ENCODE measurements at places on chromosomes 16 and 17.

DNA sequence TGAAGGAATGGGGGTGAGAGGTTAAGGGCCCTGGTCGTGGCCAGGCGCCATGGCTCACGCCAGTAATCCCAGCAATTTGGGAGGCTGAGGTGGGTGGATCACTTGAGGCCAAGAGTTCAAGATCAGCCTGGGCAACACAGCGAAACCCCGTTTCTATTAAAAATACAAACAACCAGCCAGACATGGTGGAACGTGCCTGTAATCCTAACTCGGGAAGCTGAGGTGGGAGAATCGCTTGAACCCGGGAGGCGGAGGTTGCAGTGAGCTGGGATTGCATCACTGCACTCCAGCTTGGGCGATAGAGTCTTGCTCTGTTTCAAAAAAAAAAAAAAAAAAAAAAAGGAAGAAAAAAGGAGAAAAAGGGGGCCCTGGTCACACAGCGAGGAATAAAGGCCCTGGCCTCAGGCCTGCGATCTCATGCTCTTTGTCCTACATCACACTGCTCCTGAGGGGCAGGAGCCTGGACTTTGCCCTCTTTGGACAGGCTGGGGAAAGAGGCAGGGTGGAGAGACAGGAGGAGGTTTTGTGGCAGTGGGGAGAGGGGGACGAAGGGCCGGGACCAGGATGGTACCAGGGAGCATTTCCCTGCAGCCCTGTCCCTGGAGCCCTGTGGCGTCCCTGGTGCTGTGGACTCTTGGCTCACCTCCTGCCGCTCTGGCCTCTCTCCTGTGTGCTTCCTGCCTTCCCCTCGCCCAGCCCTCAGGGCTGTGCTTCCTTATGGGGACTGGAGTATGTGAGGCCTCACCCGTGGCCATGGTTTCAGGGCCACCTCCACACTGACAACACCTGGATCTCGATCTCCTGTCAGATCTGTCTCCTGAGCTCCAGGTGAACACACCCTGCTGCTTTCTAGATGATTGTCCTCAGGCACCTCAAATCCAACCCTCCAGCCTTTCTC lies 19.7 kb upstream of the SLC25A19 start:
- DNase-seq, result no peak

DNA sequence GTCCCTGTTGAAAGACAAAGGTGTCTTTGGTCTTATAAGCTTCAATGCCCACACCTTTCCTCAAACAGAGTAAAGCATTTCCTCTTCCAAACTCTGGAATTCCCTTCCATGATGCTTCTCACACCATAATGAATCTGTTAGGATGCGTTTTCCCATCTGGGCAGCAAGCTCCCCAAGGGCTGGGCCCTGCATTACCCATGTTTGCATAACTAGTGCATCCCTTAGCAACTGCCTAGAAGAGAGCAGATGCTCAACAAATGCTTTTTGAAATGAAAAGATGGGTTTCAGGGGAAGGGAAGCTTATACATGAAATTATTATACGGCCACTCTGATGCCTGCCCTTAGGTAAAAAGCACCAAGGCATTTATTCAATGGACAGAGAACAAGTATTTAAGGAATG lies 124.5 kb upstream of the CCL2 start:
- no peak for DNase-seq

- DNase-seq, result no peak
These were observed 9.6 kb downstream of the SCN4A start for GRCh38 chr17:63963123-63963522.

- DNase-seq, result no peak
These were observed 253.9 kb downstream of the SEC14L1 start for GRCh38 chr17:77394540-77395295.

DNA sequence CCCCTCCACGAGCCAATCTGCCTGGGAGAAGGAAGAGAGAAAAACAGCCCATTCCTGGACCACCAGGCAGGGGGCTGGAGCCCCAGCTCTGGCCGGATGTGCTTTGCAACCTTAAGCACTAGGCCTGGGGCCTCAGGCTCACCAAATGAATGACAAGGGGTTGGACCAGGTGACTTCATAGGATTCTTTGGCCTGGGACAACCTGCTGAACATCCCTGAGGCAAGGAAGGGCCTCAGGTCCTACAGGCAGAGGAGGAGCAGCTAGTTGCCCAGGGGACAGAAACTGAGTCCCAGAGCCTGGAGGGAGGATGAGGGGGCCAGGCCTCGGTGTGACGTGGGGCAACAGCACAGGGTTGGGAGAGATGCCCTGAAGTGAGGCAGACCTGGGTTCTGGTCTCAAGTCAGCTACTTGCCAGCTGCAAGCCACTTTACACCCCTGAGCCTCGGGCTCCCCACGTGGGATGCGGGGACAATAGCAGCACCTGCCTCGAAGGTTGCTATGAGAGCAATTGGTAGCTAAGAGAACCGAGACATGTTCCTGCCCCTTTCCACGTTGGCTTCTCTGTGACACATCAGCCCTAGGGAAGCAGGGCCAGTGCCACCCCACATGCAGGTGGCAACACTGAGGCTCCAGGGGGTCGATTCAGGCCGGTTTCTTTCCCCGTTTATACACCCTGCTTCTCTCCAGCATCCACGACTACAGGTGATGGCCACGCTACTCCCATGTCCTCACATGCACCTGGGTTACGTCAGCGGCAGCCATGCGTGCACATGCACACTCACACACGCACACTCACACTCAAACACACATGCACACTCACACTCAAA lies 42.6 kb downstream of the CFAP20 start:
- DNase-seq, result no peak

DNA sequence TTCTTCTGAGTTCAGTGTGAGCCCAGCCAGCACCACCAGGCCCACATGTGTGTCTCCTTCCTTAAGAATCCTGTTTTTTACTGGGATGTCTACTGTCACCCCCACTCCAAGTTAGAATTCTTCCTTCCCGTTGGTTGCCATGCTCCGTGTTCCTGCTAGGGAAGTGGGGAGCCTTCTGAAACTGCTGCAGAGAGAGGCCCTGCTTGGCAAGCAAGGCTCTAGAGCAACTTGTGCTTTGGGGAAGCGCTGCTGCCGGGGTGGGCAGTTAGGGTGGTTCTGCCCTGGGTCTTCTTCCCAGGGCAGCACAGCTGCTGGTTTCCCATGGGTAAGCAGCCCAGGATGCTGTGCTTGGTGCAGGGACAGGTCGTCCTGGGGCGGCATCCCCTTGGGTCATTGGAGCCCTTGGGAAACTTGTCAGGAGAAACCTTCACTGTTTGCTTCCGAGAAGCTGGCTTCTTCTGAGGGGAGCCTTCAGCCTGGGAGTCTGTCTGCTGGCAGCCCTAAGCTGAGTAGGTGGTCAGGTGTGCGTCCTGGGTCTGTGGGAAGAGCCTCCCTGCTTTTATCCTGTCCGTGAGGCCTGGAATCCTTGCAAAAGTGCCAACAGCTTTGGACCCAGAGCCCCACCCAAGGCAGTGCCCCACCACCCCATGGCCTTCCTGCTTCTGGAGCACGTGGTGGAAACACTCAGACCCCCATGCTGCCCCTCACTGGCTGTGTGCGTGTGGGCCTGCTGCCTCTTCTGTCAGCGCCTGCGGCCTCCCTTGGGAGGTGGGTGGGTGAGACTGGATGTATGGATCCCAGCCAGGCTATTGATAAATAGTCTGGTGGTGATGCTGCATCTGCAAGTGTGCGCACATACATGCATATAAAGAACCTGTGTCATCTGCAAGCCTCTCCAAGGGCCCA lies 71.8 kb downstream of the PLD6 start:
- DNase-seq, result no peak

DNA sequence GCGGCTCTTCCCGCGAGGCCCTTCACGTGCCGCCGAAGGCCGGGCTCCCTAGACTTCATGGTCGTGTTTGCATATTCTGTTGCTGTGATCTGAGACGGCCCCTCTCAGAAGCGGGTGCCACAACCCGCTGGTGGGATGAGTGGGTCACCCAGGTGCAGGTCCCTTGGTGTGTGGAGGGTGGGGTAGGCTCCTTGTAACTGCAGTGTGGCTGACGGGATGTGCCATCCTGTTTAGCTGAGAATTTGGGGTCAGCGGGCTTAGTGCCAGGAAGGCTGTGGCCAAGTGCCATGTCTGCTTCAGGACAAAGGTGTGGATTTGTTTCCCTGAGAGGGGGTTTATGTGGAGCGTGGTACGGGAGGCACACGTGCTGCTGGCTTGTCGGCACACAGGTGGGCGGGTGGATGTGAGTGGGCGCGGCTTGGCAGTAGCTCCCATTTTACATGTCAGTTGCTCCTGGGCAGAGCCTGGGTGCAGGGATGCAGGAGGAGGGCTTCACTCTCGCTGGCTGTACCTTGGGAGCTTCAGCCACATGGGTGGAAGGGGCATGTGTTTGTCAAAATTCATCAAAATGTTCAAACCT lies 9.2 kb upstream of the WFIKKN1 start:
- DNase-seq, result no peak

GRCh38 chr16:56519459-56520250 lies at the start of gene BBS2:
BBS2 (minus strand) TSS chr16:56520024; CDS start chr16:56519862, 162 bp downstream.
- peak; percentile 93 for DNase-seq

DNA sequence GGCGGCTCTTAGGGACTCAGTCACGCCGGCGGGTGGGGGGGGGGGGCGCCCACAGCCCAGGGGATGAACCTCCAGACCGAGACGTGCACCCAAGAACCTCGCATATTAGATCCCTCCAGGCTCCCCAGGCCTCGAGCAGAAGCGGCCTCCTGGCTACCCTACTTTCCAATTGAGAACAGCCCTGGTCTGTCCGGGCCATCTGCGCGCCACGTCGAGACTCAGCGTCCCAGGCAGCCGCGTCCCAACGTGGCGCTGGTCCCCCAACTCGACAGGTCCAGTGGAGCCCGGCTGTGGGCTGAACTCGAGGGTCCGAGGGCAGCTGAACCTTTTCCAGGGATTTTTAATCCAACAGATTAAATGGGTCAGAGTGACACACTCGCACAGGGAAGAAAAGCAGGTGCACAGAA lies 2.3 kb upstream of the IRX3 start:
- DNase-seq, result no peak

- DNase-seq, result no peak
These were observed 4.8 kb upstream of the MAPT start for GRCh38 chr17:45889579-45889978.

DNA sequence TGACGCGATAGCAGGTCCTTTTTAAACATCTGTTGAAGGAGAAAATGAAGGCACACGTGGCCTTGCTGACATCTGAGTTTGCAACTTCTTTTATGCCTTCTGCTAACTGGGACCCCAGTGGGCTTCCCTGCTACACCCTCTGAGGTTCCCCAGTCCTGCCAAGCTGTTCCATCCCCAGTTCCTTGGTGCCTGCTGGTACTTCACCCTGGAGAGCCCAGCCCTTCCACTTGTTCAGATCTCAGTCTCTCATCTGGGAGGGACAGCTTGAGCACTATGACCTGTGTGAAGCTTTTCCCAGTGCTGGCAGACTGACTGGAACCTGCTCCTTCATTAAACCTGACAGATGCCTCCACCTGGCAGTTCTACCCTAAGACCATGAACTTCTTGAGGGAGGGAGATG lies 95.5 kb downstream of the WWOX start:
- no peak for DNase-seq

GRCh38 chr17:32286518-32286900 lies 20.9 kb downstream of the RHBDL3 start:
- no peak for DNase-seq

DNA sequence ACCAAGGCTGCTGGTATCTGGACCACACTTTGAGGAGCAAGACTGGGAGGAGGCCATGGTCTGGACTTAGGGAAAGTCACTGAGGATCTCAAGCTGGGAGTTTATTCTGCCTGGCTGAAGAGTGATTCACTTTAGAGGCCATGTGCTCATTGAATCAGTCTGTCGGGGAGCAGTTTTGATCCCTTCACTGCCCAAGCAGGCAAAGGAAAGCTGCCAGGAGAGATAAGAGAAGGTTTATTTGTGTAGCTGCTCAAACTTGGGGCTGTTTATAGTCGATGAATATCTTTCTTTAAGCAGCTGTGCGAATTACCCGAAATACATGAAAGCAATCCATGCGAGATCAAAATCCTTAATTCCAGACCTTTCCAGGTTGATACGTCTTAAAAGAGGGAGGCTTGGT lies 544.4 kb upstream of the EEF2KMT start:
- DNase-seq, result no peak

Data from KBM-7 (cell line).